Activated CD4-positive, CD25-positive, alpha-beta regulatory T cell treated with anti-CD3 and anti-CD28 coated beads, Interleukin-2, amount 50 U/mL, for 72 hours (primary cell): ENCODE measurements at places on chromosomes 13 and 19.

DNA sequence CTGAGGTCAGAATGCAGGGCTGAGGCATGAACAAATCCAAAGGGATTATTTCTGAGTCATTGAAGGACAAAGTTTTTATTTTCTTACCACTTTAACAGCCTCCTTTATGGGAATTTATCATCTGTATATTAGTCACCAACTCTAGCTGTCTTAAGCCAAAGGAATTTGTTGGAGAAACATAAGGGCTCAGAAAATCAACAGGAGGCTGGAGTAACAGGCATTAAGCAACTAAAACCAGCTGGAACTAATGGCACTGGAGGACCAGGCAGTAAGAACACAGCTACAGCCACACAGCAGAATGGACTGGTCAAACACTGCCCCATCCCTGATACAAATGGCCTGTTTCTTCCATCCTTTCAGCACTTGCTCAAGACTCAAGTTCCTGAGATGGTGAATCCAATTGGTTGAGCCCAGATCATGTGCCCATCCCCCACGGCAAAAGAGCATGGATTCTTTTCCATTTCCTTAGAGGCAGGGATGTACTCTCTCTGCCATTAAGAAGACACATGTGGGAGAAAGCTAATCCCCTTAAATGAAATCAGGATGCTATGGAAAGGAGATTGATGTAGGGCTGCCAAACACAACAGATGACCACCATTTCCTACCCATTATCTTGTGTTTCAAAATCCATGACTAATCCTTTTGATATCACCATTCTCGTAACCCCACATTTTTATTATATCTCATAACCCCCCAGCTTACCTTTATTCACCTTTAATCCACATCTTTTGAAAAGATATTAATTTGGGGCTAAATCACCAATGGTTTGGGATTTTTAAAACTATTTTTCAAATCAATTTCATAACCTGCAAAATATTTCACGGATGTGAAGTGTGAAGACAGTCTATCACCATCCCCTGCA is 157.0 kb upstream of the FNDC3A start:
- DNase-seq, result no peak

- DNase-seq, result no peak
Observed at GRCh38 chr13:35838356-35838755, 292.8 kb downstream of the DCLK1 start.

GRCh38 chr13:96680898-96681297 is 313.4 kb downstream of the OXGR1 start:
- DNase-seq, result no peak

- no peak for DNase-seq
Observed at GRCh38 chr19:31943191-31943661, 402.2 kb upstream of the ZNF507 start.

DNA sequence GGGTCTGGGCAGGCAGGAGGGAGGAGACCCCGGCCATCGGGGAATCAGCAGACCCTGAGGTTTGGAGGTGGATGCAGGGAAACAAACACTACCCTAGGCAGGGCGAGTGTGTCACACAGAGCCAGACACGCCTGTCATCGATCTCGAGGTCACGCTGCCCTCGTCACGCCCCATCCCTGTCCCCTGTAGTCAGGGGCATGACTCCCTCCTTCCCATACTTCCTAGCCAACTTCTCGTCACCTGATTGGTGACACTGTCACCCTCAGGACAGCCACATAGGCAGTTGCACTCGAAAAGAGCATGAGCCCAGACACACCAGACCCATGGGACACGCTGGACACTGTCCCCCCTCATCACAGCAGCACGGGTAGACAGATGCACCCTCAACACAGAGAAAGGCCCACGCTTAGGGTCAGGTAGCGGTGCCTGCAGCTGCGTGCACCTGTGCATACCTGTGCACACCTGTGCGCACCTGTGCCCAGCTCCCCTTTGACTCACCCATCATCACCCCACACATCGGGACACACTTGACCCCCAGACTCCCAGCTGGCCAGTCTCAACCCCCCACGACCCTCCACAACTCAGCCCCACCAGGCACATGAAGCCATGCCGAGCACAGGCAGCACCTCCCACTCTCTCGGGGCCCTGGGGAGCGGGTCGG is 11.9 kb downstream of the CILP2 start:
- DNase-seq, result no peak

- DNase-seq, result no peak
Observed at GRCh38 chr19:13025819-13026456, 30.7 kb downstream of the NFIX start.

DNA sequence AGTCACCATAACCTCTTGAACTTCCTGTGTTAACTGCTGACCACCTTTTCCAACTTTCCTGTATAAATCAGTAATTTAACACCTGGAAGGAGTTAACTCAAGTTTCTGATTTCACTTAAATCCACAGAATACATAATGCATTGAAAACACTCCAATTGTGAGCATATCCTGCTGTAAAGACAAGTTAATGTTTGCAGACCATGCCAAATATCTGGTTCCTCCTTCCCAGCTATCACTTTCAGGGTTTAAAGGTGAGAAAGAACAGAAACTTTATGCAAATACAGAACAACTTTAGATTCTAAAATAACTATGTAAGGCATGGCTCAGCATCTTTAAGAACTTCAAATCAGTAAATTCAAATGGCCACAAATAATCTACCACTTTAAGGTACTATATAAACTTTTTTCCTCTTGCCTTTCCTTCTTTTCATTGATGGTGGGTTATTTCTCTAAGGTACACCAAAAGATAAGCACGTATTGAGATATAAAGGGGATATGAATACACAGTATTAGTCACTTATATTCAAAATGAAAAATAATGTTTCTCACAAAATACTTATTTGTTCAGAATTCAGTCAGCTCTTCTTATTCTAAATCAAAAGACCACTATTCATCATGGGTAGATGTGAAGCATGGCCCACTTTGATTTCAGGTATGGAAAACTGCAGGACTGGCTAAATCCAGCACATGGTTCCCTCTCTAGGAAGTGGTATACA is 6.6 kb upstream of the TPTE2 start:
- no peak for DNase-seq

GRCh38 chr13:20197361-20197834 is 4.7 kb upstream of the GJB2 start:
- no peak for DNase-seq

DNA sequence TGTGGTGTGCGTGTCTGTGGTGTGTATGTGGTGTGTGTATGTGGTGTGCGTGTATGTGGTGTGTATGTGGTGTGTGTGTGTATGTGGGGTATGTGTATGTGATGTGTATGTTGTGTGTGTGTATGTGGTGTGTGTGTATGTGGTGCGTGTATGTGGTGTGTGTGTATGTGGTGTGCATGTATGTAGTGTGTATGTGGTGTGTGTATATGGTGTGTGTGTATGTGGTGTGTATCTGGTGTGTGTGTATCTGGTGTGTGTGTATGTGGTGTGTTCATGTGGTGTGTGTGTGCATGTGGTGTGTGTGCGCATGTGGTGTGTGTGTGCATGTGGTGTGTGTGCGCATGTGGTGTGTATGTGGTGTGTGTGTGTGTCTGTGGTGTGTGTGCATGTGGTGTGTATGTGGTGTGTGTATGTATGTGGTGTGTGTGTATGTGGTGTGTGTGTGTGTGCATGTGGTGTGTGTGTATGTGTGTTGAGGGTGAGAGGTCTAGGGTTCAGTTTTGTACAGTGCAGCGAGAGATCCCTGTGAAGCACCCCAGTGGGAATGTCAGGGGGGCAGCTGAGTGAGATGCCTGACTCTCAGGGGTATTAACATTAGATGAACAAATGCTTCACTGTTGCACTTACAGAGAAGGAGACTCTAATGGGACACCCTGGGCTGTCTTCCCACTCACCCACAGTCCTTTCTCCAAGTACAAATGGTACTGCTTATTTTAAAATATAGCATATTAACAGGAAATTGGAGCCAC is 61.3 kb upstream of the MEDAG start:
- no peak for DNase-seq

- no peak for DNase-seq
Observed at GRCh38 chr19:52660981-52661380, 22.8 kb upstream of the ZNF83 start.

DNA sequence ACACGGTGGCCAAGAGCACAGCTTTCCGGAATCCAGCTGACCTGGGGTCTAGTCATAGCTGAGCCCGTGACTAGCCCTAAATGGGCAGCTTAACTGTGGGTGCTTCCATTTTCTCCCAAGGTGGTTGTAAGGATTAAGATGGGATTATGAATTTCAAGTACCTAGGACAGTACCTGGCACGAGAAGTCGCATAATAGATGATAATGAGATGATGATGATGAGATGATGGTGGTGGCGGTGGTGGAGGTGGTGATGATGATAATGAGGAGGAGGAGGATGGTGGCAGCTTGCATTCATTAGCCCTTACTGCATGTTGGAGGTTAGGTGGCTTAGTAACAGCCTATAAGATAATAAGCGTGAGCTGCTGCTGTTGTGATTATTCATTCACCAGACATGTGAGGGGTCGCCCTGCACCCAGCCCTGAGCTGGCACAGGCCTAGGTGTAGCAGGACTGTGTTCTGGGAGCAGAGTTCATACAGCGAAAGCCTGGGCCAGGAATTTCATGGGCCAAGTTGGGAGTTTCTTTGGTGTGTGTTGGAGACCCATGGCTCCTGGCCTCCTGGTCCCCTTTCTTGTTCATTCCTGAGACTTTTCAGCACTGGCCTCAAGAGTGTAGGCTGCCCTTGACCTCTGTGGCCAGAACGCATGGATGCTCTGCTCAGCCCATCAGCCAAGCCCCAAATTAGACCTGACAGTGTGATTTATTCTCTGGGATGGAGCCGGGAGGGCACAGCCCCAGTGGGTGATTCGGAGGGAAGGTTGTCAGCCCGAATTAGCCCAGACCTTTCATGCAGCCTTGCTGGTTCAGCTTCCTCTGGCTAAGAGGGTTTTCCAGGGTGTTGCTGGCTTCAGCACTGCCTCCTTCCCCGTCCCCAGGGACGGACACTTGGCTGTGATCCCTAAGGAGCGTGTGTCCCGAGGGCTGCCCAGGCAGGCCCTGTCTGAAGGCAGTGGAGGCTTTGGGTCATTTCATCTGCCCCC is 128.8 kb downstream of the SIPA1L3 start:
- DNase-seq, result no peak

DNA sequence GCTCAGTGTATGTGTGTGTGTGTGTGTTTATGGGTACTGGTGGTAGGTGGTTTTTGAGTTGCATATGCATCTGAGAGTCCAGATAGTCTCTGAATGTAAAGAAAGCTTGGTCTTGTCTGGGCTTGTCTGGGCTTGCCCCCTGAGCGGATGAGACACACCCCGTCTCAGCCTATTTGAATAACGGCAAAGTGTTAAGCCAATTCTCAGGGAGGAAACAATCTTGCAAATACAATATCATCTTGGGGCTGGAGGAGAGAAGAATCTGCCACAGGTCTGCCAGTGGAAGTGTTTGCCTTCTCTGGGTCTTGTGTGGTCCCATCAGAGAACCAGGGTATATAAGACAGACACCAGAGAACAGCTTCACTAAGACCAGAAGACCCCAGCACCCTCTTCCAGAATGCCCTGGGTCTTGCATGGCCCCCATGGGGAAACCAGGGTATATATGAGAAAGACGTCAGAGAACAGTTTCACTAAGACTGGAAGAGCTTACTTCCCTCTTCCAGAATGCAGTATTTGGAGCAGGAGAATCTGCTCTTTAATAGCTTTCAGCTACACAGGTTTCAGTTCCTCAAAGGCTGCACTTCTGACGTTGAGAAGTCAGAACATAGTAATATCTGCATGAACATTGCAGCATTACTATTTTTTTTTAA is 13.3 kb downstream of the CD70 start:
- DNase-seq, result no peak

DNA sequence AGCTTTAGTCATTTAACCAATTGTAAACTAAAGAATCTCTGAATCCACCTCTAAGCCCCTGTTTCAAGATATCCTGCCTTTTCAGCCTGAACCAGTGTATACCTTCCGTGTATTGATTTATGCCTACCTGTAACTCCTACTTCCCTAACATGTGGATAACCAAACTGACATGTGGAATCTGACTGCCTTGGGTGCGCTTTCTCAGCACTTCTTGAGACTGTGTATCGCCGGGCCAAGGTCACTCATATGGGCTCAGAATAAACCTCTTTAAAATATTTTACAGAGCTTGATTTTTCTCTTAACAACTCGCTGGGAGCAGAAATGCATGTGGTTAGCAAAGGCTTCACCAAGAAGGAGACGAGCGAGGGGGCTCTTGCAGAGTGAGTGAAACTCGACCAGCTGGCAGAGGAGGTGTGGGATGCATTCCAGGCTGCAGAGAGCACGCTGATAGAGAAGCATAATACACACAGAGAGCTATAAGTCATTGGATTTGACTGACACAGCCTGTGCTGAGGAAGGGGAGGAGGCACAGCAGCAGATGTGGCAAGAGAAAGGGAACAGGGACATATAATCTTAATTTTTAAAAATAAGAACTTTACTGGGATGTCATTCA is 268.2 kb upstream of the MAB21L1 start:
- DNase-seq, result no peak

DNA sequence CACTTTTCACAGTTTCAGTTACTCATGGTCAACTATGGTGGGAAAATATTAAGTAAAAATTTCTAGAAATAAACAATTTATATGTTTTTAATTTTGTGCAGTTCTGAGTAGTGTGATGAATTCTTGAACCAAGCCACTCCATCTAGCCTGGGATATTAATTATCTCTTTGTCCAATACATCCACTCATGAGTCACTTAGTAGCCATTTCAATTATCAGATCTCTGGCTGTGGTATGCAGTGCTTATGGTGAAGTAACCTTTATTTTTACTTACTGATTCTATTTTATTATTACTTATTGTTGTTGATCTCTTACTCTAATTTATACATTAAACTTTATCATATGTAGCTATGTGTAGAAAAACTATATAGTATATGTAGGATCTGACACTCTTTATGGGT is 128.9 kb upstream of the KLHL1 start:
- no peak for DNase-seq

- DNase-seq, result no peak
Observed at GRCh38 chr13:90717451-90717936, 630.0 kb upstream of the MIR17HG start.

- peak; percentile 63 for DNase-seq
Observed at GRCh38 chr13:48580185-48580803, 47.4 kb upstream of the RCBTB2 start.

DNA sequence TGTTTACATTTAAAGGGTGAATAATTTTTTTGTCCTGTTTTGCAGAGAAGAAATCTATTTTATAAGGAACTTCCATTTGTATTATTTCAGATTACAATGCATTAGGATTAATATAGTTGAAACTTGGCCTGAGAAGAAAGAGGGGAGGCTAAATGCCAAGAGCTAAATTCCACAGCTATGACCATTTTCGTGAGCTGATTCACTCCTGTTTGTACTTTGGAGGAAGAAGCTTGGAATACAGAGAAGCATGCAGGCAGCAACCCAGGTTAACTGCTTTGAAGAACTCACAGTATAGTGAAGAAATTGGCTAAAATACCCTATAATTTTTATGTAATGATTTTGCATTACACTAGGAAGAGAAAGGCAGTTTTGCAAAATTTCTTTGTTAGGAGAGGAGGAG is 309.4 kb upstream of the KLF12 start:
- no peak for DNase-seq
